ENCODE measurements at places on chromosomes 13 and 19. TPM values are rescaled to one million over a fixed set of nuclear protein-coding genes. Genes with fewer than 3 reads are reported as not detected.

DNA sequence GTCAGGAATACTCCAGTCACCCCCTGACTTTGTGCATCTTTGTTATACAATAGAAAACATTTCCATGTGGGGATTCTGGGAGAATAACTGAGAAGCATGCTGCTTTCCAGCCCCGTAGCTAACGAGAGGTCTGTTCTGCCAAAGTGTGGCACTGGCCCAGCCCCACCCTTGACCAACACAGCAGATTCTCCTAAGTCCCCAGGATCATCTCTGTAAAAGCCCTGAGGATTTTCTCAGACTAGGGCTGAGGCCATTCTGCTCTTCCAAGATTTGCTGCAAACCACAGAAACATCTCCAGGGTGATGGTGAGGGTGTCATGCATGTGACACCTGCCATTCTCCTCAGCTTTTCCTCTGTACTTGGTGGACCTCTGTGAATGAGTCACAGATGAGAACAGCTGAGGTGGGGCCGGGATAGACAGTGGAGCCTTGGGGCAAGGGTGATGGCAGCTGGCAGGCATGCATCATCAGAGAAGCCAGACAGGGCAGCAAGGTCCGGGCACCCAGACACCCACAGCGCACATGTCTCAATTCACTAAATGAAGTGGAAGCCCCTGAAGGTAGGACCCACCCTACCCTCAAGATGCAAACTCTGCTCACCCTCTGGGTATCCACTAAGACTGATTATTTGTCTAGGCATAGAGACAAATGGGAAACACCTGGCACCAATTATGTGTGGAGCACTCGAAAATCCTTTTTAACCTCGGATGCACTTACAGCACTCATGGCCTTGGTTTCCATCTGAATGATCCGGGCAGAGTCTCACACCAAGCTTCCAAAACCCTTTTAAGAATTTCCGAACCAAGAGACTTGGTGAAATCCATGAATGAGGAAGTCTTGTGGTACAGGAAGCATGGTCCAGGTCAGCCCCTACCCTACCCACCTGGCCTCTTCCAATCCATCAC, 20.1 kb upstream of the DOCK9 start:
- no peak overlapping the region for H3K4me3 ChIP-seq
- no peaks in the 10 kb centered on the region for H3K27me3 ChIP-seq
- no peak overlapping the region for H3K27ac ChIP-seq
- H3K36me3 ChIP-seq, result no peaks in the 10 kb centered on the region
- no peak for DNase-seq

GRCh38 chr19:5150902-5151741, 182.2 kb downstream of the KDM4B start:
- no peaks in the 10 kb centered on the region for H3K36me3 ChIP-seq
- no peaks in the 10 kb centered on the region for H3K27me3 ChIP-seq
- H3K27ac ChIP-seq, result no peak overlapping the region
- no peak overlapping the region for H3K4me3 ChIP-seq

- H3K4me1 ChIP-seq, result no peaks in the 10 kb centered on the region
- no peak overlapping the region for H3K4me3 ChIP-seq
- no peak for DNase-seq
- no peaks in the 10 kb centered on the region for H3K36me3 ChIP-seq
- no peak overlapping the region for H3K27ac ChIP-seq
- H3K27me3 ChIP-seq, result no peaks in the 10 kb centered on the region
Measured at GRCh38 chr13:80296638-80297037, 44.3 kb downstream of the SPRY2 start.

GRCh38 chr13:27007166-27007565, 164.4 kb downstream of the USP12 start:
- H3K36me3 ChIP-seq, result no peaks in the 10 kb centered on the region
- H3K27ac ChIP-seq, result peak overlapping the region; percentile 92
- peaks cover 26% of the 10 kb centered on the region for H3K4me1 ChIP-seq
- DNase-seq, result no peak

DNA sequence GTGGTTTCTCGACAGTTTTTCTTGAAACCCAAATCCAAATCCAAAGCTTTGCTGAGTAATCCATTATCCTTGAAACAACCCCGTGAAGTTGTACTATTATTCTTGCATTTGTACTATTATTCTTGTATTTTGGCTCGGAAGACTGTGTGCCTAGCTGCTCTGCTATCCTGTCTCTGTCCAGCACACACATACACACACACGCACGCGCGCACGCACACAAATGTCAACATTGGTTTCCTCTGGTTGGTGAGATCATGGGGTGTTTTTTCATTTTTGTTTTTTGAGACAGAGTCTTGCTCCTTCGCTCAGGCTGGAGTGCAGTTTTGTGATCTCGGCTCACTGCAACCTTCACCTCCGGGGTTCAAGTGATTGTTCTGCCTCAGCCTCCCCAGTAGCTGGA, 14.9 kb upstream of the KLK4 start:
- 0 out of 2 replicates have a peak, but pooled peaks cover 2% of the 10 kb centered on the region for H3K27me3 ChIP-seq
- H3K4me1 ChIP-seq, result no peaks in the 10 kb centered on the region
- no peak overlapping the region for H3K27ac ChIP-seq
- no peaks in the 10 kb centered on the region for H3K36me3 ChIP-seq
- no peak for DNase-seq

DNA sequence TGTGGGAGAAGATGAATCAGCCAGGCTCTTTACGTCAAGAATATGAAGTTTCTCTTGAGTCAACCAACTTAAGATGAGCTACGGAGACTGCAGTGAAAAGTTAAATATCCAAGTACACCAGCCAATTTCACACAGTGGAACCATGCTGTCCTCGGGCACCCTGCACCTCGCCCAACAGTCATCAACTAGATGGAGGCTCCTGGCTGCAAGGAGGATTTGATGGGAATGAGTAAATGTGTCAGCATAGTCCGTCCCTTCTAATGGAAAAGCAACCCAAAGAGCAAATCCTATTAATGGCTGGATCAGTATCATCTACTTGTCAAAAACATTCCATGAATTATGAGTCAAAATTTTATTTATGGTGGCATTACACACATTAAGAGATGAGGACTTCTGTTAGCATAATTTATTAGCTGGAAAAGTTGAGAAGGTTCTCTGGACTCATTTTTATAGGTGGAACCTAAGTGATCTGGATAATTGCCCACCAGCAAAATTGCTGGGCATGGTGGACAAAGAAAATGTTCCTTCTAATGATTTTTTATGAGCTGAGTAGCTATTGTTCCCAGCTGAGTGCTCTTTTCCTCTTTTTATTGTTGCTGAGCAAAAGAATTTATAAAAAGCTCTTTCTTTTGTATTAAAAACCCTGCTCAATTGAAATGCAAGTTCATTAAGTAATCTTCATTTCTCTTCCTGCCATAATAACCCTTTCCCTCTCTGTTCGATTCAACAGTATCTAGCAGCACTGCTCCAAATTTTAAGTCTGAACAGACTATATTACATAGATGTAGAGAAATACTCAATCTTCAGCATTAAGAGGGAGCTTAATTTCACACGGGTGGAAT, 88.4 kb downstream of the DNAJC15 start:
- H3K27me3 ChIP-seq, result no peaks in the 10 kb centered on the region
- H3K36me3 ChIP-seq, result no peaks in the 10 kb centered on the region
- no peak overlapping the region for H3K27ac ChIP-seq
- no peak for DNase-seq
- no peaks in the 10 kb centered on the region for H3K4me1 ChIP-seq

DNA sequence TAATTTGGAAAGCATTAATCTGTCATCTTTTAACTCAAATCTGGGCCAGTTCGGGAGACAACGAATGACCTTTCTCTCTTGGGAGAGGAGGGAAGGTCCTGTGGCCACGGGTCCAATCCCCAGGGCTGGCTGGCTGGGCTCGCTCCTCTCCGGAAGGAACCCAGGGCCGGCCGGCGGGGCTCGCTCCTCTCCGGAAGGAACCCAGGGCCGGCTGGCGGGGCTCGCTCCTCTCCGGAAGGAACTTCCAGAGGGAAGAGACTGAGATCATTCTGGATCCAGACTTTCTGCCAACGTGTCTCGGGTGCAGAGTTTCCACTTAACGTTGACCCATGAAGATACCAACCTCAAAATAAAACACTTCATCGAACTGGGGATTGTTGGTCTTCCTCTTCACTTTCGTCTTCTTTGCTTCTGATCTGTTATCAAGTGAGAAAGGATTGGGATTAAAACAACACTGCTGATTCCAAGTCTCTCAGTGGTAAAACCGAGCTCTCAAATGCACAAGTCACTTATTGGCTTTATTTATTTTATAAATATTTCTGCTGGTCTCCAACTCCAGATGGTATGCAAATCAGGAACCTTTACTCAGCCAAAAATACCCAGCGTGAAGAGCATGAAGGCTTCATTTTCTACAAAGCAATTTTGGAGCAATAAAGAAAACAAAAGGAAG, 53.3 kb upstream of the C13orf46 start:
- H3K27ac ChIP-seq, result no peak overlapping the region
- H3K27me3 ChIP-seq, result no peaks in the 10 kb centered on the region
- peaks cover 5% of the 10 kb centered on the region for H3K36me3 ChIP-seq
- H3K4me3 ChIP-seq, result no peak overlapping the region

DNA sequence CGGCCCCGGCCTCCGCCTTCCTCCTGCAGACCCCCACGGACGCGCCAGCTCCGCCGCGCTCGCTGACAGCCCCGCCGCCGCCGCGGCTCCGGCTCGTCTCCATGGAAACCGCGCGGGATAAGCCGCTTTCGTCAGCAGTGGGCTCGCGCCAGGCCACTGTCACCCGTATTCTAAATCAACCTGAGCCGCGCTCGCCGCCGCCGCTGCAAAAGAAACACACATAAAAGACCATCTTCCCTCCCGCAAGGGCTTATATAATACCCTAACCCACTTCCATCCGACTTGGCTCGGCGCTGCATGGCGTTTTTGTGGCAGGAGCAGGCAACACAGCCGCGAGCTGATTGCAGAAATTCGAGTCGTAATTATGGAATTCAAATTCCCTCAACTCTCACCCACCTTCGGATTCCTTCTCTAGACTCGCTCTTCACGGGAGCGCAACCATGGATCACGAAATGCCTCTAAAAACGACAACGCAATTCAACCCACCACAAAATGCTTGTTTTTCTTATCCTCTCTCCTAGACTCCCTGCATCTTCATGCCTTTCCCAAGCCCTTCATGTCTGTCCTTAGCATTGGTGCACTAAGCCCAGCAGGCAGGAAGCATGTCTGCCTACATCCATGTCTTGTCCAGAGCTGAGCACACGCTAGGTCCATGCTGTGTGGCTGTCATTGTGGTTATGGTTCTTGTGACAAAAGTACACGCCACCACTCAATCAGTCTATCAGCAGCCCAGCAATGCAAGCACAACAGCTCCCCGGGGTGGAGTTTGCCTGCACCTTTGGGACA, at the start of gene AMER2:
Gene AMER2 (minus strand): TSS at position 772 of the 786 bp plus-strand sequence. CDS start 669 bp downstream, at position 103.
- H3K27ac ChIP-seq, result no peak within 1 kb of the TSS
- H3K27me3 ChIP-seq, result peaks cover 3% of the 10 kb centered on the region
- no peak within 1 kb of the TSS for H3K4me3 ChIP-seq
- no peaks in the 10 kb centered on the region for H3K36me3 ChIP-seq

Gene SIGLEC8
- not detected for total RNA-seq

Gene ZNF814
- 4.8 TPM for total RNA-seq

Gene VWA8
- total RNA-seq, result 11.2 TPM

Gene GJA3
- total RNA-seq, result 11.6 TPM

Gene CD209
- not detected for total RNA-seq

All from Panc1 (cell line).